ENCODE measurements at places on chromosomes 5 and 9.

GRCh38 chr9:78235256-78235761 lies 566 bp upstream of the CEP78 start:
- peaks cover 32% of the 10 kb centered on the region for H3K4me1 ChIP-seq
- peaks cover 3% of the 10 kb centered on the region for H3K27me3 ChIP-seq
- peak overlapping the region; percentile 88 for H3K4me3 ChIP-seq
- DNase-seq: no peak
- H3K36me3 ChIP-seq: peaks cover 22% of the 10 kb centered on the region

DNA sequence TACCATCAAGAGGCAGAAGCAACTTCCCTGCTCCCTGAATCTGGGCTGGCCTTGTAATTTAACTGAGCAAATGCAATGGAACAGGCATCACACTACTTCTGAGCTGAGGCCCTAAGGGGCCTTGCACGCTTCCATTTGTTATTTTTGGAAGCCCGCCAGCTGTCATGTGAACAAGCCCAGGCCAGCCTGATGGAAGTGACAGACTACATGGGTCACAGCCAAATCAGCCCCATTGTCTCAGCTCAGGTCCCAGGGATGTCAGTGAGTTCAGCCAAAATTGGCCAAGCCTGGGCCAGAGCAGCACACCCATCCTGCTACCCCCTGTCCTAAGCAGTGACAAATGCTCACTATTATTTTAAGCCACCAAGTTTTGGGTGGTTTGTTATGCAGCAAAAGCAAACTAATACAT lies 72.8 kb downstream of the PRRT1B start:
- peaks cover 61% of the 10 kb centered on the region for H3K36me3 ChIP-seq
- no peaks in the 10 kb centered on the region for H3K27me3 ChIP-seq
- H3K4me1 ChIP-seq: peaks cover 4% of the 10 kb centered on the region
- H3K4me3 ChIP-seq: no peak overlapping the region

DNA sequence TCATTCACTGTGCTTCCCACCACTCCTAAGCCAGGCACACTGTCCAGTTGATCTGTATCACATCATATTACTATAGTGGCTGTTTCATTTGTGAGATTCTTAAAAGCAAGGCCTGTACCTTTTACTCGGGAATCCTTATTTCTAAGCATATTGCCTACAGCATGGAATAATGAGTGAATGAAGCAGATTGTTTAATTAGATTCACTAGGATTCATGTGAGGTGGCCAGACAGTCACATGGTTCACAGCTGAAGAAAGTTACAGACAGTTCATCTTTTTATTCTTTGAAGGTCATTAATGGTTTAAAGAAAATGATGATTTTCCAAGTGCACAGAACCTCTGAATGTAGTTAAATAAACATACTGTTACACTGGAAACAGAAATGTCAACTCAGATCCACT lies 24.3 kb upstream of the SEMA6A start:
- H3K27ac ChIP-seq: no peak overlapping the region
- no peaks in the 10 kb centered on the region for H3K4me1 ChIP-seq
- DNase-seq: no peak
- no peaks in the 10 kb centered on the region for H3K36me3 ChIP-seq
- H3K4me3 ChIP-seq: no peak overlapping the region
- no peaks in the 10 kb centered on the region for H3K27me3 ChIP-seq

DNA sequence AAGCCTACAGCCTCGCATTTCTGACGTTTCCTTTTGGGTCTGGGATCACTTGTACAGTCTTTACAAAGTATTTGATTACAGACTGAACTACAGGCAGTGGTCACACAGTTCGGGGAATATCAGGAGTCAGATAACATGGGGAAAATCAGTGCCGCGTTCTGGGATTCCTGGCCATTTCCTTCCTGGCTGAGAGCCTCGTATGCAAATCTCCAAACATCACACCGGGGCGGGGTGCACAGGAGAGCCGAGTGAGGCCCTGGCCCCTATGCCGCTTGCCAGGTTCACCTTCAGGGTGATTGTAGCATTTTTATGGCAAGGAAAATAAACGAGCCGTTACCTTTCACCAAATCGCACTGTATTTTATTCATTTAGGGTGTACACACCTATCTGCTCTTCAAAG lies 29.6 kb upstream of the SLC9A3 start:
- H3K4me1 ChIP-seq: no peaks in the 10 kb centered on the region
- H3K27ac ChIP-seq: no peak overlapping the region
- no peaks in the 10 kb centered on the region for H3K36me3 ChIP-seq
- peaks cover 37% of the 10 kb centered on the region for H3K27me3 ChIP-seq

- DNase-seq: no peak
- no peaks in the 10 kb centered on the region for H3K36me3 ChIP-seq
- peaks cover 15% of the 10 kb centered on the region for H3K4me1 ChIP-seq
Observed at GRCh38 chr5:132677682-132678400, 4.1 kb downstream of the IL4 start.

All from activated naive CD4-positive, alpha-beta T cell treated with anti-CD3 and anti-CD28 coated beads, Interleukin-2, amount 10 ng/mL, durations not matched to agents 7 days and 5 days (primary cell).